ENCODE measurements at places on chromosomes 7 and 10.
A peak's percentile ranks its signal among the peaks of the same experiment; 100 is the strongest.

GRCh38 chr10:72058989-72059842 is 29.1 kb downstream of the SPOCK2 start:
- no peak for DNase-seq

- peak; percentile 65 for DNase-seq
Observed at GRCh38 chr10:73650537-73651331, 5.1 kb downstream of the SYNPO2L start.

GRCh38 chr10:69733791-69734261 is 67.9 kb upstream of the COL13A1 start:
- DNase-seq: no peak

DNA sequence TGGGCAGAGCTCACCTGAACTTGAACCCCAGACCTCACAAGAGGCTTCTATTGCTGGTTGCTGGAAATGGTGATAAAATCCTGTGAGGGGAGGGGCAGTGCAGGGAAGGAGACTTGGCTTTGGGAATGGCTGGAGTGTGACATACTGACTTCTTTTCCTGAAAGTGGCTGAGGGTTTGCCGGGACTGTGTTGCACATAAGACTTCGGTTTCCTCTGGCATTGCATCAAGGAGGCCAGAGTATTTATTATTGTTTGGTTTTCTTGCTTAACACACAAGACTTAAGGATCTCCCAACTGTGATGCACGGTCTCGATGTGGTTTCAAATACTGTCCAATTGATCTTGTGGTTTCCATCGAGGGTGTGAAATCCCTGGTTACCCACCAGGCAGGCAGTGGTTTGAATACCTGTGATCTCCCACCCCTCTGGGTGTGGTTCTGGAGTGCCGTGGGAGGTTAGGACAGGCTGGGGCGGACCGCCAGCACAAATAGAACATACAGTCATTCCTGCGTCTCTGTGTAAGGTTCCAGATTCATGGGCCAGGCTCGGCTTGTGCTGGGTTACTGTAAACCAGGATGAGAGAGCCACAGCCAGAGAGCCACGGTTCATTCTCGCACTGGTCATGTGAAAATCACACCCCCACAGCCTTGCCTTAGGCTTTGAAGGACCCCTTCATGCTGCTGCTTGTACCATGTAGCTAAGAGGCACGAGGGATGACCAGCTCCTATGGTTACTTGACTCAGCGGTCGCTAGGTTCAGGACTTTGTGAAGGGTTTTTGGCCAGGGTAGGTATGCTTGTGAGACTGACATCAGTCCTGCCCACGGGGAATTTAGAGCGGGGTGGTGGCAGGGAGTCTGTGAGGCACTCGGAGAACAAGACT is 39.2 kb downstream of the WBP1L start:
- peak; percentile 62 for DNase-seq

- no peak for DNase-seq
Observed at GRCh38 chr10:117615649-117616048, 73.1 kb downstream of the EMX2 start.

- no peak for DNase-seq
Observed at GRCh38 chr7:82839555-82839954, 323.1 kb downstream of the PCLO start.

Measured in epithelial cell of prostate (primary cell).